ENCODE measurements at places on chromosomes 3 and 15.

GRCh38 chr15:87672309-87673288 lies 583.9 kb downstream of the NTRK3 start:
- DNase-seq, result no peak

- no peak for DNase-seq
Measured at GRCh38 chr3:55147856-55148720, 220.2 kb upstream of the LRTM1 start.

- DNase-seq, result no peak
Measured at GRCh38 chr3:14133876-14134275, 9.0 kb downstream of the TMEM43 start.

DNA sequence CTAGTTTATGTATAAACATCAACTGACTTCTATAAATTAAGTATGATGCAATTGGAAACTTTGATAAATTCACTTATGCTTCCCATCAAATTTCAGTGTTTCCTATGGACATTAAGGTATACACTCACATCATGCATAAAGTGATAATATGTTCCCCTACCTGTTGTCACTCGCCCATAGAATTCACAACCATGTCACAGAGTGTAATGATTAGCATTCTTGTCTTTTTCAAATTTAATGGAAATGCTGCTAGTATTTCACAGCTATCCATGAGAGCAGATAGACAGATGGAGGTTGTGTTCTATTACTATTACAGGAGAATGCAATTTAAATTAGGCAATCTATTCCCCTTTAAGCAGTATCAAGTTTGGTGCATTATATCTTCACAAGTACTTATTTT lies 984 bp downstream of the PLSCR4 start:
- DNase-seq, result no peak

GRCh38 chr3:132978464-132978863 lies 59.7 kb upstream of the TMEM108 start:
- DNase-seq, result no peak

GRCh38 chr3:38374221-38374620 lies 27.6 kb downstream of the XYLB start:
- DNase-seq, result no peak

GRCh38 chr15:23420806-23421575 lies 26.1 kb downstream of the GOLGA6L2 start:
- DNase-seq, result no peak

DNA sequence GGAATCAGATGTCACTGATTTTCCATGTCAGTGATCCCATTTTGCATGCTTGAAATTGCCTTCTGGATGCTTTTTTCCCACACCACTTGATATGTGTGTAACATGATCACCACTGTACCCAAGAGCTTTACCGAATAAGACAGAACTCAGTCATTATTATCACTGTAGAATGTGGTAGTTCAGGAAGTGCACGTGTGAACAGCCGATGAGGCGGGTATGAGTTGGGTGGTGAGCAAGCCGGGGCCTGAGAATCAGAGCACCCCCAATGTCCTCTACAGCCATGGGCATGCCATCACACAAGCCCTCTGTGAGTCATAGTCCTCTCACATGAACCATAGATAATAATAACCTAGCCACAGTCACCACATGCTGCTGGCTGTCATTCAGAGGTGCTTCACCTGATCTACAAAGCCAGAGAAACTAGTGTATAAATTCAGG lies 470.8 kb downstream of the SOX2 start:
- no peak for DNase-seq

GRCh38 chr15:43199945-43200488 lies 14.8 kb downstream of the CCNDBP1 start:
- DNase-seq, result no peak

DNA sequence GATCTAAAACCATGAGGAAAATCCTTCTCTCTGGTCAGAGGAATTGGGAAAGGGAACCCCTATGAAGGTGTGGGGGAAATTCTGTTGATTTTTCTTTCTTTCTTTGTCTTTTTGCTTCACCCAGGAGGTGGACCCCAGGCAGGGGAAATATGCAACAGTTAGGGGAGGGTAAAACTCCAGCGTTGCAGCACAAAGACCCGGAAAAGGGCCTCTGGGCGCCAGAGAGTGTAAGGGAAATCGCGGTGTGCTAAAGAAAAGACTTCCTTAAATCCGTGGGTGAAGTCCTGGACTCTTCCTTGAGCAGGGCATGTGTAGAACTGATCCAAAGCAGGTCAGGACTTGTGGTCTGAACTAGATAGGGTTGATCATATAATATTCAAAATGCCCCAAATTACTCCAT lies 11.1 kb upstream of the TBC1D21 start:
- no peak for DNase-seq

DNA sequence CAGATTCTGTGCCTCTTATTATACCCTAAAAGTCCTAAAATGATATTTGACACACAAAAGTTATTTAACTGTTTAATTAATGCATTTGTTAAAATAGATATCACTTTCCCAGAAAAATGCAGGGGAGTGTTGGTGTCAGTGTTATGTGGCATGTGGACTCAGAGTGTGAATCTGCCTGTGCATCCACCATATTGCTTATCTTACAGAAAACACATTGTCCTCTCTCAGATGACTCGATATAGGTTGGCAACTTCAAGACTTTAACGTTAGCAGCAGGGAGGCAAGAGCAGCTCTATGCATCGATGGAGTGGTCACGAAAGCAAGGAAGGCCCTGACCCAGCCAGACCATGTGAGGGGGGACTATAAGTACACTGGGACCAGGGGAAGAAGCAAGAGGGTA lies 165.4 kb upstream of the DCBLD2 start:
- DNase-seq, result no peak

DNA sequence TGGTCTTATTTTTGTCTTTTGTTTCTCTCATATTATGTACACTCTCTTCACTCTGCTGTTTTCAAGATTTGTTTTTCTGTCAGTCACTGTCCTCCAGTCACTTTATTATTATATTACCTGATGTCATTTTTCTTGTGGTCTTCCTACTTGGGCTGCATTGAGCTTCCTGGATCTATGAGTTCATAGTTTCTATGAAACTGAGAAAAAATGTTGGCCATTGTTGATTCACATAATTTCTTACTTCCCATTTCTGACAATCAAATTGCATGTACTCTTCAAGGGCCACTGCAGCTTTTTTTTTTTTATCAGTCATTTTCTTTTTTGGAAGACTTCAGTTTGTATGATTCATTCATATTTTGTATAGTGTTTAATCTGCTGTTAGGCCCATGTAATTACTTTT lies 1180.6 kb upstream of the GBE1 start:
- no peak for DNase-seq

DNA sequence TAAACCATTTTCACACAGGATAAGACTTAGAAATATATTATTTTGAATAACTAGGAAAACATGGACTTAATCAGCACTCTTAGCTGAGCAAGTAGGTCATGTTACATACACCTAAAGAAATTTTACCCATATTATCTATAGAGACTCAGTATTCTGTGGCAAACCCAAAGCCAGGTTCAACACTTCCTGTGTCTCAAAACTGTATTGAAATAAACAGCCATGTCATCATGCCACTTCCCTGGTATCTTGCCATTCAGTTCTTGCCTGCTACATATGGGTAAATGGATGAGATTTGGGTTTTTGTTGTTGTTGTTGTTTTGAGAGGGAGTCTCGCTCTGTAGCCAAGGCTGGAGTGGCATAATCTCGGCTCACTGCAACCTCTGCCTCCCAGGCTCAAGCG lies 141.5 kb upstream of the PLXND1 start:
- DNase-seq, result no peak

GRCh38 chr3:111215481-111215880 lies 143.9 kb downstream of the NECTIN3 start:
- DNase-seq, result no peak

DNA sequence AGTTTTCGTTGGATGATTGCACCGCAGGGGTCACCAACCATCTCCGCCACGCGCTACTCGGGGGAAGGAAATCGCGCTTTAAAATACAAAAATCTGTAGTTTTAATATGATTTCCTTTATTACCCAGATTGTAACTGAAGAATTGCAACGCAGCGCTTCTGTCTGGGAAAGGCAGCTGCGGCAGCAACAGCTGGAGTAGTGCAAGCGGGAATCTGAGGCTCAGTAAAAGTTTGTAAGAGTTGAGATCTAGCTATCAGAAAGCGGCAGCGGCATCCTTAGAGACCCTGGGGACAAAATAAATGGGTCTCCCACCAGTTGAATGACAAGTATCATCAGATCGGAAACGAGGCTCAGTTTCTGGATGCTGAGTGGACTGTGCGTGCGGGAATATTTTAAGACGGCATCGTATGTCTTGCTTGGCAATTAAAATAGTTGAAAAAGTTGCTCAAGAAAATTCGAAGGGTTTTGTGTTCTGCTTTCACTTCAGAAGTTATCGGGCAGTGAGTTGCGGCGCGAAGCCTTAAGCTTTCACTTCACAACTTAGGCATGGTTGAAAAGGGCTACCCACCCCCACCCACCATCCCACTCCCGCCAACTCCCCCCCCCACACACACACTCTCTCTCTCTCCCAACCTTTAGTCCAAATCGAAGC lies 2.7 kb downstream of the MECOM start:
- no peak for DNase-seq

DNA sequence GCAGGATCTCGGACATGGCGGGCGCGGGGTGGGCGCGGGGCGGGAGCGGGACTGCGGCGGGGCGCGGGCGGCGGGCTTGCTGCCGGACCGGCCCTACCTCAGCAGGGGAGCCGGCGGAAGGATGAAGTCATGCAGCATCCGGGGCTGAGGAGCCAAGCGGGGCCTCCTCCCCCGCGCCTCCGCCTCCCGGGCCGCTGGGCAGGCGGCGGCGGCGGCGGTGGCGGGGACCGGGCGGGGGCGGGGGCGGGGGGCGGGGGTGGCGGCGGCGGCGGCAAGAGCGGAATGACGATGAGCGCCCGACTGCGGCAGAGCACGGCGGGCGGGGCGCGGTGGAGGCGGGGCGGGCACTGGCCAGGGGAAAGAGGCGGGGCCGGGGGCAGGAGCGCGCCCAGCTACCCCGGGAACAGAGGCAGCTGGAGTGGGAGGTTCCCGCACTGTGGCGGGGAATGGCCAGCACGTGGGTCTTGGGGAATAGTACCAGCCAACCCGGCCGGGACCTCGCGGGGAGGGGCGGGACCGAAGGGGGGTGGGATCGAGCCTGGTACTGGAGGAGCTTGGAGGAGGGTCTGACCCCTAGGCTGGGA lies at the start of gene CAMK2N2:
Gene CAMK2N2, minus strand, starts transcription at position 284 of the 584 bp plus-strand sequence. Its CDS starts 268 bp downstream, at position 16.
- DNase-seq, result peak; percentile 34

DNA sequence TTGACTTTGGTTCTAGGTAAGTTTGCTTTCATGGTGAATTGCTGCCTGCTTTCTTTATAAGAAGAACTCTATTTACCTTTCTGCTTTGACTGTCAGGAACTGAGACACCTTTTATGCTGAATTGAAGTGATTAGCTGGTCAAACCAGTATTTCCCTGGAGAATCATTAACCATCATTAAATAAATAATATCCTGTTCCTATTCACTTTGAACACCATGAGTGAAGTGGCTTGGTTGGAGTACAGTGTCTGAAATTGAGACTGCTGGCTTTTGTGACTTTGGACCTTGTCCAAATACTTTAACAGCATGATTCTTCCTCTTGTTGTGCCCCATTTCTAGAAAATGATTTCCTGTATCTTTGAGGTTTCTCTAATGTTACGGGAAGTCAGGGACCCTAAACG lies 5.6 kb upstream of the TMEM62 start:
- no peak for DNase-seq

GRCh38 chr3:16419640-16420241 lies 93.8 kb downstream of the RFTN1 start:
- DNase-seq, result no peak

GRCh38 chr15:51619331-51620035 lies 3.1 kb downstream of the DMXL2 start:
- no peak for DNase-seq

DNA sequence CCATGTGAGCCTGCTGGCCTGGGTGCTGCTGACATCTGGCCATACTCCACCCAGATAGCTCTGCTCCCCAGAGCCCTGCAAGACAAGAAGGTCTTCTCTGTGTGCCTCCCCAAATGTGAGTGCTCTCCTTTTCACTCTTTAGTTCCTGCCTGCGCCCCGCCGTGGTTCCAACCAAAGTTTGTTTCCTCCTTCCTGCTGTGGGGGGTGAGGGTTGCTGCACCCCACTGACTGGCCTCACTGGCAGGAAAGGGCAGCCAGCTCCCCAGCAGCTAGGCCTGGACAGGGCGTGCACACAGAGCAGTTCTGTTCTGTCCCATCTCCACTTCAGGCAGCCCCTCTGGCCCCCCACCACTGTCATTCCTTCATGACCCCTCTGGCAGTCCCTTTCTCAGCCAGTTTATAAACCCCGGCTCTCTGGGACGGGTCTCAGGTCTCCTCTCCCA lies 5.4 kb upstream of the CCDC174 start:
- DNase-seq, result no peak

DNA sequence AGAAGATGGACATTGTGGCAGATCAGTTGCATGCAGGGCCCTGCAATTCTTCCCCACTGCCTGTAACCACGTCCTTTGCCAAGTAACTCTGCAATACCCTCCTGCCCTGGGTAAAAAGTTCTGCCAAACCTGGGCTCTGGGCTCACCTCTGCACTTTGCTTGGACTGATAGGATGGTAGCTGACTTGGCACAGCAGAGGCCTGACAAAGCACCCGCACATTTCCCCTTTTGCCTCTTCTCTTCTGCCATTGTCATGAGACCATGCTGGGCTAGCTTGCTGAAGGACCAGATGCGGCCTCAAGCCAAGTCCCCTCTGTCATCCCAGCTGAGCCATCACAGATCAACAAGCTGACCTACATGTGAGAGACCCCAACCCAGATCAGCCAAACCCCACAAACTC lies 122.4 kb downstream of the SMAD6 start:
- no peak for DNase-seq

- DNase-seq, result no peak
Measured at GRCh38 chr15:30043211-30043655, 39.5 kb upstream of the GOLGA8J start.

GRCh38 chr3:123081718-123082369 lies 15.0 kb downstream of the PDIA5 start:
- no peak for DNase-seq

- no peak for DNase-seq
Measured at GRCh38 chr3:127105587-127105986, 87.3 kb upstream of the PRR23E start.
